T-helper 9 cell (primary cell): ENCODE measurements at places on chromosomes 6 and 20.

DNA sequence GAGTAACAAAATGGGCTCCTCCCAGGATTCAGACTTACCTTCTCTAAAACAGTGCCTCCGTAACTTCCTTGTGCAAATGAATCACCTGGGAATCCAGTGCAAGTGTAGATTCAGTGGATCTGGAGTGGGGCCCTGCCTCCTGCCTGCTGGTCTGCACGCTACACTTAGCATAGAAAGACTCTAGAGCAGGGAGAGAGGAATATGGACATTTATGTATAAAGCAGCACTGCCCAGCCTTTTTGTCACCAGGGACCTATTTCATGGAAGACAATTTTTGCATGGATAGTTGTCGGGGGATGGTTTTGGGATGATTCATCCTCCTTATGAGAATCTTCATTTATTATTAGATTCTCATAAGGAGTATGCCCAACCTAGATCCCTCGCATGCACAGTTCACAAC lies 42.3 kb upstream of the L3MBTL3 start:
- DNase-seq, result no peak

GRCh38 chr20:3168079-3168828 lies 5.1 kb downstream of the LZTS3 start:
- DNase-seq, result no peak

DNA sequence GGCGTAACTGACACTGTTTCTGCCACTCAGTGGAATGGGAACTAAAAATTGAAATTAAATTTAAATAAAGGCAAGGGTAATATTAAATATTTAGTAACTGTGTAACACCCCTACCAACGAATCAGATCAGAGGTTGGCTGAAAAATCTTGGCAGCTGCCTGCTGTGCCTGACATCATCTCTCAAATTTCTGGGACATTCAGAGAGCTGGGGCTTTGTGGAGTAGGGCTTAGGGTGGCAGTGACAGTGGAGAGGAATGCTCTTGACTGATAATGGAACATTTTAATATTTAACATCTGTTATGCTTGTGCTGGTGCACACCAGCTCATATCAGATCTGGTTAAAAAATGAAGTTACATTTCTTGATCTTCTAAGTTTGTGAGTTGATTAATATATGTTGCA lies 62.2 kb downstream of the RFPL4B start:
- DNase-seq, result no peak

GRCh38 chr20:61835301-61835700 lies 230.4 kb downstream of the TAF4 start:
- DNase-seq, result no peak

DNA sequence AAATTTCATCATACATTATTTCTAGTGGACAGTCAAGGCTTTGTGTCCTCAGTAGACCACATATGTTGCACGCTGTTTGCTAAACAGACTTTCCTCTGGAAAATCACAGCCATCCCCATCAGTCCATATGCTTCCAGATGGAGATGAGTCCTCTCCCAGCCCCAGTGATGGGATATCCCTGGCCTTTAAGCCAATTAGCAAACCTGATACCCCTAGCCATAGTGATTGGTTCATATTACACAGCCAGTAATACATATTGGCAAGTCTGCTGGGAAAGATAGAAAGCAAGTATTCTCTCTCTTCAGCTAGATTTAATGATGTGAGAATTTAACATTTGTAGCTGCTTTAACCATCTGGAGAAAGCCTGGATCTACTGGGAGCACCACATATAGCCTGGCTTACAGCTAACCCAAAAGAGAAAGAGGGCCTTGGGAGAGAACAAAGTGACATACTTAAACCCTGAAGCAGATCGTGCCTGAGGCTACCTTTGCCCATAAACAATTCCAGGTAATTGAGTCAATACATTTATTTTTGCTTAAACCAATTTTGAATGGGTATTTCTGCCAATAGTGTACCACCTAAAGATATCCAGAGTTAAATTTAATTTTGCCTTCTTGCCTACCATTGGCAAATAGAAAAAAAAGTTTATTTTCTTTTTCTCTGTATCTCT lies 103.5 kb upstream of the HIVEP1 start:
- DNase-seq, result no peak

GRCh38 chr6:25927756-25928216 lies 2.7 kb downstream of the SLC17A2 start:
- DNase-seq, result no peak

- DNase-seq, result no peak
These were observed 979.0 kb downstream of the KIF16B start for GRCh38 chr20:15594158-15594695.

- no peak for DNase-seq
These were observed 29.3 kb upstream of the SLC23A2 start for GRCh38 chr20:5030348-5031205.

- peak; percentile 74 for DNase-seq
These were observed at the start of gene ZBTB12 for GRCh38 chr6:31901953-31902643. Gene ZBTB12, minus strand, starts transcription at chr6:31902086. Its CDS starts 781 bp downstream, at chr6:31901305.

DNA sequence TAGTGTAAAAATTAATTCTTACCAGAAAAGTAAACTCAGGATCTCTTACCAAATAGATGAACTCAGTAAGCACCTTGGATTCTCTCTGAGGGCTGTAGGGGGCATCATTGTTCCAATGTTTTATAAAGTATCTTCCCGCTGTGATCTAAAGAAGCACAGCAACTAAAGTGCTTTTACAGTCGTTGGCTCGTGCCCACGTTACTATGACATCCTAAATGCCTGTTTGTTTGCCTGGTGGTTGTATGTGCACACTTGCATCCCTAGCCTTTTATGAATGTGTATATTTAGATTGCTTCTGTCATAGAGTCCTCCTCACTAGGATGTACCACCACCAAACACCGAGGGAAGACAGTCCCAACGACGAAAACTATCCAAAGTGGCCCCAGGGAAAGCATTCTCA lies 34.5 kb downstream of the SLX4IP start:
- no peak for DNase-seq

DNA sequence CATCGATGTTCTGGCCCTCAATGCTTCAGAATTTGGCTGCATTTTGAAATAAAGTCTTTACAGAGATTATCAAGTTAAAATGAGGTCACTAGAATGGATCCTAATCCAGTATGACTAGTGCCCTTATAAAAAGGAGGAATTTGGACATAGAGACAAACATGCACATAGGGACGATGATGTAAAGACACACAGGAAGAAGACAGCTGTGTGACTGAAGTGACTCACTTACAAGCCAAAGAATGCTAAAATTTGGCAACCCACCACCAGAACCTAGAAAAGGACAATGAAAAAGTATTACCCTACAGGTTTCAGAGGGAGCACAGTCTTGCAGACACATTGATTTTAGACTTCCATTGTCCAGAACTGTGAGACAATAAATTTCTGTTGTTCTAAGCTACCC lies 322.8 kb upstream of the GJE1 start:
- no peak for DNase-seq

- DNase-seq, result no peak
These were observed 77.8 kb downstream of the STMND1 start for GRCh38 chr6:17179530-17180073.

DNA sequence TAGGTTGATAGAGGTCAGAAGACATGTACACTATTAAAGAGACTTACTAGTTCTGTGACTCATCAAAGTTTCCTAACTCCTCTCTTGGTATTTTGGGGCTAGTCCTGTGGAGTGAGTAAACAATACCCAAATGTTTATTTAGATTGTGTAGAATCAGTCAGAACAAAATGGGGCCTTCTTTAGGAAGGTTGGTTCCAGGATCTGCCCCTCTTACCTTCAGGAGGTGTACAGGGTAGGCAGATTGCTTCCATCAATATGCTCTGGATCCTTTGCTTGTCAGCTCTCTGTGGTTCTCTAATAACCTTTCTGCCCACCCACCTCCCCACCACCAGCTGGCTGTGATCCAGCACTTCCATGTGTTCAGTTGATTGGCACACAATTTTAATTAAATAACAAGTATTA lies 107.0 kb downstream of the POPDC3 start:
- DNase-seq, result no peak

DNA sequence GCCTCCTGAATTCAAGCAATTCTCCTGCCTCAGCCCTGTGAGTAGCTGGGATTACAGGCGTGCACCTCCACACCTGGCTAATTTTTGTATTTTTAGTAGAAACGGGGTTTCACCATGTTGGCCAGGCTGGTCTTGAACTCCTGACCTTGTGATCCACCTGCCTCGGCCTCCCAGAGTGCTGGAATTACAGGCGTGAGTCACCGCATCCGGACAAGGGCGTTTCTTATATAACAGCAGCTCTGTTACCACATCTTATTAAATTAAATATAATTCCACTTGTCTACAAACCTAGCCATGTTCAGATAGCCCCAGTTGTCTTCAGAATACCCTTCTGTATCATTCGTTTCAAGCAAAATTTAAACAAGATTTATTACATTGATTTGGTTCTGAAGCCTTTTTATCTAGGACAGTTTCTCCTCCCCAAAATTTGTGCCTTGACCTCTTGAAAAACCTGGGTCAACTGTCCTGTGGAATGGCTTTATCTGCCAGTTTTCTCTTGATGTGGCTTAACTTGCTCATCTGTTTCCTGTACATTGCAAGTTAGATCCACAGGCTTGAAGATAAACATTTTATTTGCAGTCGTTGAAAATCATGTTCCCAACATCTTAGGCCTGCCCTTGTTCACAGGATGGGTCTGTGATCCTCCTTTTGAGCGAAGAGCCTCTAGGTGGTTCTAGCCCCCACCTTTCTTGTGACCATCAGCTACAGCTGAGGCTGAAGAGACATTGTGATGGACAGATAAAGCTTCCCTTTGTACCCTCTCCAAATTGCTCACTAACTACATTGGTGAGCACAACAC lies 132.2 kb downstream of the ARID1B start:
- no peak for DNase-seq

GRCh38 chr6:105382958-105383357 lies 19.9 kb downstream of the PREP start:
- DNase-seq, result no peak

DNA sequence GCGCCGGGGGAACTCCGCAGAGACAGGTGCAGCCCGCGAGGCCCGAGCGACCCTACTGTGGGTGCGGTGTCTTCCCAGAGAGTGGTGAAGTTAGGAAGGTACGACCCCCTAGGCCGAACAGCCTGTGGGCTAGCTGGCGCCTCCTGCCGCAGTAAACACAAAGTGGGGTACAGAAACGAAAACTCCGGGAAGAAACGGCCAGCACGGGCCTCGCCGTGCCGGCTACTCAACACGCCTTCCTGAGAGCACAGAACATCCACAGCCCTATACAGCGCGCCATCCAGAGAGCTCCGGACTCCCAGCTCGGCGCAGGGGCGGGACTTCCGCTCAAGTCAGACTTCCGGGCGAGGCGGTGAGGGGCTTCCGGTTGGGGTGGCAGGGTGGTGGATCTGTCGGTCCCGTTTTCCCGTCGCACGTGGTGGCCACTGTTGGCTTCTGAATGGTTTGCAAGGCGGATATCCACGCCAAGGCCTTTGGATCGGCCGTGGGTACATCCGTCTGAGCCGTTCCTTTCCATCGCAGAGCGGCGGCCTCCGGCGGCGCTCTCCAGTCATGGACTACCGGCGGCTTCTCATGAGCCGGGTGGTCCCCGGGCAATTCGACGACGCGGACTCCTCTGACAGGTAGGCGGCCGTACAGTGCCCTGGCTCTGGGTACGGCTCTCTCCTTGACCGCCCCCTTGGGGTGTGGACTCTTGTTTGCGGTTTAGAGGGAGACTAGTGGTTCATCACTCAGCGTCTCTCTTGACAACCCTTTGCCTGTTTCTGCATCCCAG lies at the start of the genes CAGE1 and RIOK1:
Gene CAGE1, minus strand, starts transcription at position 292 of the 775 bp plus-strand sequence. CDS start 2,569 bp downstream, outside the sequence.
Gene RIOK1, plus strand, starts transcription at position 358 of the 775 bp plus-strand sequence. Its CDS starts 195 bp downstream, at position 553.
- peak; percentile 91 for DNase-seq

GRCh38 chr20:31722257-31723068 lies at the start of gene BCL2L1:
Gene BCL2L1, minus strand, starts transcription at chr20:31722868. Its CDS starts 650 bp downstream, at chr20:31722218.
- DNase-seq, result peak; percentile 53

GRCh38 chr6:87982134-87982533 lies 65.5 kb upstream of the SPACA1 start:
- DNase-seq, result no peak

DNA sequence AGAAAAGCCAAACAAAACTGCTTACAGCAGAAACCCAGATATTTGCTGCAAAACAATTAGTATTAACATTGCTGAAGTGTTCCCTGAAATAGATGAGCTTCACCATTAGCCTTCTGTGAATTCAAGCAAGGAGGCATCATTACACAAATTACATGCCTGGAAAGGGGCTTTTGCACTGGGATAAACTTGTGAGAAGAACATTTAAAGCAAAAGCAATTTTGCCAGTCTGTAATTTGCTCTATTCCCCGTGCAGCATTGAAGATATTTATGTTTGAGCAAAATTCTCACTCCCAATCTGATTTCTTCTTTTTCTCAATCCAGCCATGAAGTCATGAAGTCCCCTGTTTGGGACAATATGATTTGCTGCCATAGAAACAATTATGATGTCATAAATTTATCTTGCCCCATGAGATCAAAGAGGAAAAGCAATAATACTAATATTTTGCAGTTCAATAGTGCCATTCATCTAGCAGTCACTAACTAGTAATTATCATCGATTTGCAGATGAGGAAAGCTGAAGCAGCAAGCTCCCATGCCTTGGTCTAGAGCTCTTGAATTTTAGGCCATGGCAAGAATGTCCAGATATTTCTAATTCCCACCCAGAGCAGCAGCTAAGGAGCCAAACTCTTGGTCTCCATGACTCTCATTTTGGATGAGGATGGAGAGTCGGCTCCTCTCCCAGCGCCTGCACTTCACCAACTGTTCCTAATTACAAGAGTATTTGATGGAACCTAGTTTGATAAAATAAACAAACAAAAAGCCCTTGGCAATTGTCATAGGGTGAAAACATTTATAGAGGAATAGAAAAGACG lies 49.5 kb upstream of the CCN6 start:
- DNase-seq, result no peak

GRCh38 chr6:28940858-28941683 lies 17.3 kb upstream of the TRIM27 start:
- DNase-seq, result peak; percentile 58

DNA sequence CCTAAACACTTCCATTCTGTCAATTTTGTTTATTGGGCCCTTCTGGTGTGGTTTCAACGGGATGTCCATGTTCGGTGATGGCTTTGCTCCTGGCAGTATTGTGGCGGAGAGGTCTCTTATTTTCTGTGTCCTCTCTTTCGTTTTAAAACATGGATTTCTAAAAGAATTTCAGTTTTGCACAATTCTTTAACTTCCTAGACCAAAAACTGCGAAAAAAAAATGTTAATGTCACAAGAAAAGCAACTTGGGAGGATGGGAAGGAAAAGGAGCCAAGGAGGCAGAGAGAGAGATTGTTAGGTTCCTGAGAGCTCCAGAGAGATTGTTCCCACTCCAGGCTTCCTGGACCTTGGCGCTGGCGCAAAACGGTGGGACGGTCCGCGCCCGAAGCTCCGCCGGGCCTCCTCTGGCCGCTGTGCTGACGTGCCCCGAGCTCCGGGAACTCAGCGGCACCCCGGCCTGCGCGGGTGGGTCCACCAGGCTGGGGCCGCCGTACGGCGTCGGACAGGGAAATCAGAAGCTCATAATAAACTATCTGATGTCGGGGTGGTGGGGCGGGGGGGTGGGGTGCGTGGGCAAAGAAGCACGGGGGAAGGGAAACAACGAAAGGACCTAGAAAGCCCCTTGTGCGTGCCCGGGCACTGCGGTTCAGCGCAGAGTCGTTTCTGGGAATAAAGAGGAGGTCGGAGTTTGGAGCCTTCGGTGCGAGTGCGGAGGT lies 951 bp upstream of the OLIG3 start:
- DNase-seq, result no peak

- no peak for DNase-seq
These were observed 133.1 kb upstream of the MLN start for GRCh38 chr6:33936886-33937285.
